Activated naive CD8-positive, alpha-beta T cell treated with anti-CD3 and anti-CD28 coated beads, Interleukin-2, amount 50 U/mL, for 24 hours (primary cell): ENCODE measurements at places on chromosomes 5 and 9.
A peak's percentile ranks its signal among the peaks of the same experiment; 100 is the strongest.

GRCh38 chr9:16258708-16259107, 611.8 kb downstream of the BNC2 start:
- DNase-seq, result no peak

GRCh38 chr5:180097163-180097894, 25.8 kb upstream of the RNF130 start:
- no peak for DNase-seq

- no peak for DNase-seq
Observed at GRCh38 chr5:74430631-74431289, 209.8 kb downstream of the ENC1 start.

- DNase-seq, result no peak
Observed at GRCh38 chr5:76732405-76733048, 16.6 kb downstream of the F2R start.

DNA sequence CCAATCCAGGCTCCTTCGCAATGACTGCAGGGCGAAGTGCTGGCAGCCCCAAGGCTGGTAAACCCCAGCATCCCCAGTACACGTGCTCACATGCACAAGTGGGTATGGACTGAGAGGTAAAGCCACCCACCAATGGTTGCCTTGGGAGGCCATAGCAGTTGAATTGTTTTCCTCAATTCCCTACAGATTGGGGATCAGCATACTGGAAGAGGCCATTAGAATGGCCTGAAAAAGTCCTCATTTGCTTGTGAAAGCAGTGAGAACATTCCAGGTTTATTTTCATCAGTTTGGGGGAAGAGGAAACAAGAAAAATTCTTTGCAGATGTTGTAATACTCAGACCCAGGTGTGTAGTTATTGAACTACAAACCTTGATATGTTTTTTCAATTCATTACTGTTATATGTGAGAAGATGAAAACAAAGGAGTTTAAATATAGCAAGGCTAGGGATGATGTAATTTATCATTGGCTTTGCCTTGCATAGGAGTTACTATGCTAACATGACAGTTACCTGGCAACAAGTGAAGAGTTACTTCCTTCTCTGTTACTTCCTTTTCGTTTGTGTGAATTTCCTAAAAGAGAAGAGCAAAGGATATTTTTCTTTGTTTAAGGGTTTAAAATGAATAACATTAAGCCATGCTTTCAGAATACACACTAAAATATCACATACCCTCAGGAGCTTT, 36.4 kb downstream of the MTMR12 start:
- no peak for DNase-seq

DNA sequence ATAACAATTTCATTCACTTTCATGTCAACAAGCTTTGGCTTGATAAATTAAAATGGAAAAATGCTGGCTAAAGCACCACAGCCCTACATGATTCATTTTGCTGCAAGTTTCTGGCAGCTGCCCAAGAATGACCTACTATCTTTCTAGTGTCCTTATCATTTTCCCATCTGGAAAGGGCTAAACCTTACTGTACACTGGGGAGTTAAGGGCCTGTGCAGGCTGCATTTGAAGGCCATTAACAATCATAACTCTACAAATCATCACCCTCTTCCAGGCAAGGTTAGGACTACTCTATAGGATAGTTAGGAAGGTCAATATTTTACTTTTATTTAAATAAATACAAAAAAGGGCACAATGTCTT, 579.7 kb upstream of the ZNF608 start:
- DNase-seq, result no peak

DNA sequence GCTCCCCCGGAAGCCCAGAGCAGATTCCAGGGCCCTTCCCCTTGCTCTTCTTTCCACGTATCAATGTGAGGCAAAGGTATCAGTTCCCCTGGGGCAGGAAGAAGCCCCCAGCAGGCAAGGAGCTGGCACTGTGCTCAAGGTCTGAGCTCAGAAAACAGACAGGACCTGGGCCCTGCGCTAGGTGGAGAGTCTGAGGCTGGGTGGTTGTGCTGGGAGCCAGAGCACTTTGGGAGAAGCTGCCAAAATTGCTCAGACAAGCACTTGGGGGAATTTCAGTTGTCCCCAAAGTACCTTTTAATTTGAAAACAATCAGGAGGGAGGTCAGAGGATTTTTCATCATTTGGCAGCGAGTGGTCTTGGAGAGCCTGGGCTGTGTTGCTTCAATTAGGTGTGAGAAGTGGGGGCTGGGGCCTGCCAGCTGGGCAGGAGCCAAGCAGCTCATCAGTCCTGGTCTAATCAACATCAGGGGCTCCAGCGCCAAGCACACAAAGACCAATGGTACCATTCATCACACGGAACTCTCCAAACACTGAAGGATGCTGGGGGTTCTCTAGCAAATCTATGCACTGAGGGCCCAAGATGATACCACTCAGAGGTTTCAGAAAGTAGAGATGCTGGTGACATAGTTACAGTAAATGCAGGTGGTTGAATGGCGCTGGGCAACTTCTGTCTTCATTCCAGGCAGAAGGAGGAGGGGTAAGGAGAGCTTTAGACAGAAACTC, 176.5 kb downstream of the SNX18 start:
- no peak for DNase-seq

- no peak for DNase-seq
Observed at GRCh38 chr9:110688329-110688728, 19.7 kb downstream of the MUSK start.

- DNase-seq, result no peak
Observed at GRCh38 chr5:134517553-134517952, 7.9 kb upstream of the JADE2 start.

DNA sequence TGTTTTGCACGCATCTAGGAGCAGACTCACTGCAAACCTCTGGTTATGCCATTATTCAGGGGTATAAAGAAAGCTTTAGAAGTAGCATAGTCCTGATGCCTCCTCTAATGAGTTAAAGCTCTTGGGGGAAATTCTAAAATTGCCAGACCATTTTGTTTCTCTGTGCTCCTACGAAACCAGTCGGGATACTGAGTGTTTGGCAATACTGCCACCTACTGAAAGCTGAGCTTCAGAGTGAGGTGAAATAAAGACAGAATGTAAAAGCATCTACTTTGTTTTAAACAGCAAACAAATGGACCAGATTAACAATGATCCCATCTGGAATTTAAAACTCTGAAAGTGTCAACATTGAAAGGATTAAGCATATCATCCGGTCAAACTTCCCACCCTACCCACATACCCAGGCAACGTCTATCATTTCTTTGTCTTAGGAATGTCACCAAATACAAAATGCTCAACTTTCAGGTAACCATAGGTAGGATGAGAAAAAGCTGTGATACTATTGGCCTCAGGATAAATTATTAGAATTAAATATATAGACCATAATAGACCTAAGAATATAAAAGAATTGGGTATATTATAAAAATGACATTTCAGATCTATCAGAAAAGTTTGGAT, 77.8 kb upstream of the SHISAL2B start:
- DNase-seq, result peak; percentile 17

DNA sequence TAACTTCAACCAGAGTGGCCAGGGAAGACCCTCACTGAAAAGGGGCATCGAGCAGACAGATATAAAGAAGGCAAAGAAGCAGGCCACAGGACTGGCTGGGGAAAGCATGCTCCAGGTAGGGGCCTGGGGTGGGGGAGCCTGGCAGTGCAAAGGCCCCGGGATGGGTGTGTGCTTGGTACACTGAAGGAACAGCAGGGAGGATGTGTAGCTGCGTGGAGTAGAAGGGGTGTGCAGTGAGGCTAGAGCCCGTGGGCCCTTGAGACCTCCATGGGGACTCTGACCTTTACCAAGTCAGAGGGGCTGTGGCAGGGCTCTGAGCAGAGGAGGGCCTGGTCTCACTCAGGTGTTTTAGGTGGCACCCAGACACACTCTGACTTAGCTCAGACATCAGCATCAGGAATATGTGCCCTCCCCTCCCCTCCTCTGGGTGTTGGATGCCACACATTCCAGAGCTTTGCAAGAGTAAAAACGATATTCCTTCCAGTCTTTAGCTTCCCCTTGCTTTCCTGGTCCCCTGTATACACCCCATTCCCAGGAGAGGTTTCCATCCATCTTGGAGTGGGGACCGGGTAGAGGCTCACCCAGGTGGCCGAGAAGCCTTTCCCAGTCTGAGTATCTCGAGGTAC, 7.6 kb downstream of the TRIM7 start:
- DNase-seq, result no peak
